ENCODE measurements at places on chromosomes 7 and 10.

DNA sequence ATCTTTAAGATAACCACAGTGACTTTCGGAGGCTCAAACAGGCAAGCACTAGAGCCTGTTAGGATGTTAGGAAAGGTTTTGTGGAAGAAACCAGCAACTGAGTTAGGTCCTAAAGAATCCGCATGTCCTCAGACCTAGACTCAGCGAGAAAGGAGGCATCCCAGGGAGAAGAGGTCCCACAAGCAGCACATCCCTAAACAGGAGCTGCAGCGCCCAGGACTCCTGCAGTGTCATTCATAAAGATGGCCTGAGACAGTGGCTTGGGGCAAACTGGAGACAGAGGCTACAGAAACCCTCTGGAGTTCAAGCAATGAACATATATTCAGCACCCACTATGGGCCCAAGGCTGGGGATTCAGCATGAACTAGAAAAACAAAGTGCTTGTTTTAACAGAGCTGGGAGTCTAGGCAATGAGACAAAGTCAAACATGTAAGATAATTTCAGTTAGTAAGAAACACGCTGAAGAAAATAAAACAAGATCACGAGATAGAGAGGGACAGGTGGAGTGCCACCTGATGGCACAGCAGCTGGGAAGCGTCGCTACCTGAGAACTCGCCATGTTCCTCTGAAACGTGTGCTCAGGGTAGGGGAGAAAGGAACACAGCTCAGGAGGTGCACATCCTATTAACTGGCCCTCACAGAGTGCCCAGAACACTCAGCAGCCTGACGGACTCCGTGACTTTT, 48.1 kb downstream of the PARD3 start:
- DNase-seq: no peak

- no peak for DNase-seq
Observed at GRCh38 chr10:74332398-74332797, 181.4 kb downstream of the ADK start.

GRCh38 chr10:93073539-93074146, at the start of gene CYP26A1:
Gene CYP26A1, plus strand, starts transcription at chr10:93073893. Its CDS starts 42 bp downstream, at chr10:93073935.
- DNase-seq: no peak

DNA sequence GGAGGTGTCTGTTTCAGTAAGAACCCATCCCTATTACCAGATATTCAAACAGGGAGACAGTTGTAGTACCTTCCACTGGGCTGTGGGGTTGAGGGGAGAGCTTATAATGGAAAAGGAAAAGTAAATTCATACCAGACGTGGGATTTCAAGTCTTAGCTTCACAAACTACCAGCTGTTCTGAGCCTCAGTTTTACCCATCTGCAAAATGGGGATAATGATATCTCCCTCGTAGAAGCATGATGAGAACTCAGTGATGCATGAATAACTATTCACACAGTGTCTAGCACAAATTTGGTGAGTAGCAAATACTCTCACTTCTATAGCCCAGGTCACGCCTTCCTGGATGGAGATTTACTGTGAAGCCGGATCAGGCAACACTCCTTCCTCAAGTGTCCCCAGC, 29.1 kb upstream of the IKZF1 start:
- no peak for DNase-seq

DNA sequence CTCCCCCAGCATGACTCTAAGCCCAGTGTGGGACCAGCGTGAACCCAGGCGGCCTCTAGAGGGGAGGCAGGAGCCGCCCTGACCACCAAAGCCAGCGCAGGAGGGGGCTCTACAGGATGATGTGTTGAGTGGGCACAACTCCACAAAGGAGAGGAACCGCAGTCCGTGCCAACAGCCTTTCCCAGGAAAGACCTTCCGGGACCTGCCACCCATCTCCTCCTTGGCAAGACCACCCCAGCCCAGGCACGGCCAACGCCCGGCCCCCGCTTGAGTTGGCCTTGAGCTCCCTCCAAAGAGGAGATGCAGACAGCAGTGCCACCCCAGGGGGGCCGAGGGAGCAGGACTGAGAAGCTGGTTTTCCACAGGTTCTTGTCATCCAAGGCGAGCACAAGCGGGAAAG, 38.9 kb downstream of the PTPRN2 start:
- no peak for DNase-seq

DNA sequence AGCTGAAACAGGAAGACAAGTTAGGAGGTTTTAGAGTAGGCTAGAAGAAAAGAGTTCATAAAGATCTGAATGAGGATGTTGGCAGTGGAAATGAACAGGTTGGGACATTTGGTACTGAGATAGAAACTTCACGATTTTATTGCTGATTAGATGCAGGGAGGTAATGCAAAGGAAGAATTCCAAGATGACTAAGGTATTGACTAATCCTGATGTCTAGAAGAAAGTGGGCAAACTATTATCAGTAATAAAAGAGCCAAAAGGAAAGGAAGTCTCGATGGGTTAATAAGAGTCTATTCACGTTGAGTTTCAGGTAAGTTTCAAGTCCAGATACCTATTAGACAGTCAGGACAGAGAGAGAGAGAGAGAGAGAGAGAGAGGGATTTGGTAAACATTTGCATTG, 631.3 kb upstream of the LRRTM3 start:
- DNase-seq: no peak
